ENCODE measurements at places on chromosomes 7 and 10.

GRCh38 chr7:43137811-43138210, 25.4 kb downstream of the HECW1 start:
- H3K4me1 ChIP-seq, result no peaks in the 10 kb centered on the region
- H3K4me3 ChIP-seq, result no peak overlapping the region
- no peak for DNase-seq
- H3K36me3 ChIP-seq, result no peaks in the 10 kb centered on the region

DNA sequence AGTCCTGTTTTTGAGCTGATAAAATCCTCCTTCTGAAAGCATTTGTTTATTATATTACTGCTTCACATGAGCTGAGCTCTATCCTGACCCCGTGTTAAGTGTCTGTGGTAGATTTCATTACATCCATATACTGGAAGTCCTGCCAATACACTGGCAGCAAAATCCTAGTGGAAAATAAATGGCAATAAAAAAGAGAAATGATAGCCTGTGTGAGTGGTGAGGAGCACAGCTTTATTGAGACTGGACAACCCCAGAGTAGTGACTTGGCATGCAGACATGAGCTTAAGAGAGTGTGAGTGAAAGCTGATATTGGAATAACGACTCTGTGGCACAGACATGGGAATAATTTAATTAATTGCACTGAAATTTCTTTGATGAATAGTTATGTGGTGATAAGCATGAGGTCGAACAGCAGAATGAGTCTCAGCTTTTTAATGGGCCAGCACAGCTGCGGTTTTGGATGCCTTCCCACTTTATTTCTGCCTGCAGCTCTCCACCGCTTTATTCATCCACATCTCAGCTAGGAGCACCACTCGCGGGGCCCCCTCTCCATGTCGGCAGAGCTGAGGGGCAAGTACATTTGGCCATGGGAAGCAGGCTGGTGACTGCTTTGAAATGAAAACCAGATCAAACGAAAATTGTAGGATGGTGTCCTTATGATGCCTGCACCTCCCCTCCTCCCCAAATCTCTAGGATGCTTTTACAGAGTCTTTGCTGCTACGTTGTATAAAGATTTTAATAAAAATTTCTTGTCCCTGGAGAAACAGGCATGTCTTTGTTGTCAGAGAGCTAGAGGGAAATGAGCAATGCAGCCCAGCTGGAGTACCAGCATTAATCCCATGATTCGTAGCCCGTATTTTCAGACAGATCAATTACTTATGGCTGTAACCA, 494.3 kb downstream of the AUTS2 start:
- H3K27me3 ChIP-seq, result no peaks in the 10 kb centered on the region
- no peak for DNase-seq

GRCh38 chr7:57413529-57414398, 36.2 kb upstream of the ZNF716 start:
- no peaks in the 10 kb centered on the region for H3K27me3 ChIP-seq
- no peak for DNase-seq
- no peak overlapping the region for H3K4me3 ChIP-seq
- H3K4me1 ChIP-seq, result no peaks in the 10 kb centered on the region

- H3K27ac ChIP-seq, result no peak overlapping the region
- no peaks in the 10 kb centered on the region for H3K27me3 ChIP-seq
- H3K4me3 ChIP-seq, result no peak overlapping the region
- no peak for DNase-seq
- no peaks in the 10 kb centered on the region for H3K36me3 ChIP-seq
- no peaks in the 10 kb centered on the region for H3K4me1 ChIP-seq
Observed at GRCh38 chr7:4026941-4027486, 655.1 kb upstream of the FOXK1 start.

DNA sequence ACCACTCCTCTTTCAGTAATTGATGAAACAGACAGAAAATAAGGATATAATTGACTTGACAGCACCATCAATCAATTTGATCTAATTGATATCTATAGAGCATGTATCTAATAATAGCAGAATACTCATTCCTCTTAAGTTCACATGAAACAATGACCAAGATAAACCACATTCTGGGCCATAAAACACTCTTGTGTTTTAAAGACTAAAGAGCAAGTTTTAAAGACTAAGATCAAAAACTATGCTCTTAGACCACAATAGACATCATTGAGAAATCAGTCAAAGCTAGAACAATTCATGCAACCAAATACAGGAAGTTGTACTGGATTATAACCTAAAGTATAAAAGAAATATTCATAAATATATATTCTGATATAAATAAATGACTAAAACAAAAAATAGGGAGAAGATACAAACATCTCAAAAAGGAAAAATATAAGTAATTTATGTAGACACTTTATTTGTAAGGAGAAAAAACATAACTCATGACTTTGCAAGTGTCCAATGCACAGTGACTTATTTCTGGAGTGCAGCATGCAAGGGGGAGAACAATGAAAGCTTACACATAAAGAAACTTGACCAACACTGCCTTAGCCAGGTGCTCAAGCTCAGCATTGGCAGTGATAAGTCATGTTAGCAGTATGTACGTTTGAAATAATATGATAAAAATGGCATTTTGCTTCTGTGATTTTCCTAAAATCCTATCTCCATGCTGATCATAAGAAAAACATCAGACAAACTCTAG, 312.7 kb upstream of the IGFBP3 start:
- H3K4me3 ChIP-seq, result no peak overlapping the region
- H3K36me3 ChIP-seq, result no peaks in the 10 kb centered on the region
- DNase-seq, result no peak
- no peaks in the 10 kb centered on the region for H3K27me3 ChIP-seq

DNA sequence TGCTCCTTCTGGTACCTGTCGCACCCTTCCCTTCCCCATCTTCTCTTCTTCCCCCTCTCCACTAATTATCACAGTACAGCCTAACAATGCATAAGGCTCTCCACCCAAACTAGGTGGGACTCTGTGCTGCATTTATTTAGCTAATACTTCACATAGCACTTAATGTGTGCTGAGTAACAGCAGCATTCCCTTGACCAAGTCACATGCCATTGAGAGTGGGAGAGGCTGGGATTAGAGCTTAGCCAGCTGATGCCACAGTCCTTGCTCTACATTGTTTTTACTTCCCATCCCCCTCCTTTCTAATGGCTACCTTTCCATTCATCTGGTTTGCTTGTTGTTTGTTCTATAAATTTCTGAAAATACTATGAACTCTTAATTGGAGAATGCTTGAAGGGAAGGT, 426.9 kb downstream of the LRMDA start:
- no peak for DNase-seq
- H3K4me3 ChIP-seq, result no peak overlapping the region
- no peak overlapping the region for H3K27ac ChIP-seq
- no peaks in the 10 kb centered on the region for H3K4me1 ChIP-seq
- H3K27me3 ChIP-seq, result no peaks in the 10 kb centered on the region
- no peaks in the 10 kb centered on the region for H3K36me3 ChIP-seq

GRCh38 chr10:93837822-93838221, 56.0 kb upstream of the SLC35G1 start:
- H3K36me3 ChIP-seq, result no peaks in the 10 kb centered on the region
- H3K27me3 ChIP-seq, result peaks cover 10% of the 10 kb centered on the region
- no peak overlapping the region for H3K27ac ChIP-seq

DNA sequence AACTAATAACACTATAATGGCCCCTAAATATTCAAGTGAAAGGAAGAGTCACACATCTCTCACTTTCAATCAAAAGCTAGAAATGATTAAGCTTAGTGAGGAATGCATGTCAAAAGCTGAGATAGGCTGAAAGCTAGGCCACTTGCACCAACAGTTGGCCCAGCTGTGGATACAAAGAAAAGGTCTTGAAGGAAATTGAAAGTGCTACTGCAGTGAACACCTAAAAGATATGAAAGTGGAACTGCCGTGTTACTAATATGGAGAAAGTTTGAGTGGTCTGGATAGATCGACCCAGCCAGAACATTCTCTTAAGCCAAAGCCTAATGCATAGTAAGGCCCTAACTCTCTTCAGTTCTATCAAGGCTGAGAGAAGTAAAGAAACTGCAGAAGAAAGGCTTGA, 12.1 kb upstream of the SNX13 start:
- H3K4me3 ChIP-seq, result peak overlapping the region; percentile 25
- no peaks in the 10 kb centered on the region for H3K27me3 ChIP-seq
- peaks cover 6% of the 10 kb centered on the region for H3K36me3 ChIP-seq
- H3K27ac ChIP-seq, result peak overlapping the region; percentile 84

GRCh38 chr10:33521904-33522303, 187.4 kb upstream of the NRP1 start:
- no peaks in the 10 kb centered on the region for H3K27me3 ChIP-seq
- no peak for DNase-seq
- no peak overlapping the region for H3K4me3 ChIP-seq

DNA sequence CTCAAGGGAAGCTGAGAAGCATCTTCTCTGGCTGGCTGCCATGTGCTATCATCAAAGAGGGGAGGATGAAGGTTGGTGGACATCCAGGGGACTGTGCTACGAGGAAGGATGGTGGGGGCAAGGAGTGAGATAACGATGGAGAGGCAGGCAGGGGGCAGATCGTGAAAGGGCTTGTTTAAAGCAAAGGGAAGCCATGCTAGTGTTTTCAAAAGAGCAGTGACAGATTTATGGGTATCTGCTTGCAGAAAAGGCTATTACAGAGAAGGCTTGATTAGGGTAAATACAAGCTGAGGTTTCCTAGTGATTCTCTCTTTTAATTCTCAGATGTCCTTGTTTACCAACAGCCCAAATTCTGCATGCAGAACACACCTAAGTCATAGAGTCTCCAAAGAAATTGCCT, 88.9 kb upstream of the MKX start:
- H3K27ac ChIP-seq, result no peak overlapping the region
- no peaks in the 10 kb centered on the region for H3K4me1 ChIP-seq
- DNase-seq, result no peak
- H3K4me3 ChIP-seq, result no peak overlapping the region
- H3K36me3 ChIP-seq, result no peaks in the 10 kb centered on the region
- H3K27me3 ChIP-seq, result peaks cover 3% of the 10 kb centered on the region

- no peaks in the 10 kb centered on the region for H3K36me3 ChIP-seq
- no peak overlapping the region for H3K4me3 ChIP-seq
- DNase-seq, result no peak
Observed at GRCh38 chr10:33841678-33842077, 507.2 kb upstream of the NRP1 start.

DNA sequence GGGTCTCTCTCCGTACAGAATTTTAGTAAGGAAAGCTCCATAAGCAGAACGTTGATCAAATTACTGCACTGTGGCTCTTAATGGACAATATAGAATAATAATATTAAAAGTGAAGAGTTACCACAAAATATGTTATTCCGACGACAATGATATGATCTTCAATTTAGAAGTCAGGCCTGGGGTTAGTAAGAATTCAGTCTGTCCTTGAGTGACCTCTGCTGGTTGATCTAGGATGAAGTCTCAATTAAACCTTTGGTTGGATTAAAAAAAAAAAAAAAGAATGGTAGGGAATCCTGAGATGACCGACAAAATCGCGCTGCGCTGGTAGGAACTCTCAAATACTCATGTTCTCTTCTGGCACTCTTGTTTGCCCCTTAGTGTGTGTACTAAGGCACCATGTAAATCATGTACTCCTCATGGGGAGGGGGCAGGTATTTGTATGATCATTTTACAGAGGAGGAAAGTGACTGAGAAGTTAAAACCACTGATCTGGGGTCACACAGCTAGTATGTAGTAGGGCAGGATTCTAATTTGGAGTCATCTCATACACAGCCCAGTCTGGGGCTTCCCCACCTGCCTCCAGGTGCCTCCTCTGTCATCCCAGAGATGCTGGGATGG, 161.3 kb upstream of the NPVF start:
- H3K27me3 ChIP-seq, result peaks cover 14% of the 10 kb centered on the region
- peak; percentile 24 for DNase-seq
- no peaks in the 10 kb centered on the region for H3K36me3 ChIP-seq
- H3K4me1 ChIP-seq, result no peaks in the 10 kb centered on the region

DNA sequence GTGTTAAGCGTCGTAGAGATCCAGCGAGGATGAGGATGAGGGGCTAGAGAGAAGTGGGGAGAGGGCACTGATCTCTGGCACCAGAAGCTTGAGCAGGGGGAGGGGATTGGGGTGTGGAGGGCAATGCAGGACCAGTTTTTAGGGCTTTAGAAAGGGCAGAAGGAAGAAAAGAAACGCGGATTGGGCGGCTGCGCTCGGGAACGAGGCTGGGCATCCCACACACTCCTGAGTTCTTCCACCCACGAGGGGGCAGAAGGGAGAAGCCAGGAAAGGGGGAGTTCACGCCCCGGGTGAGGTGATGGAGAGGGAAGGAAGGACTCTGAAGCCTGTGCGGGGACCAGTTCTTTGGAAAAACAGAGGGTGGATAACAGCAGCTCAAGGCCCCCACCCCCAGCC, 6.1 kb upstream of the VGF start:
- H3K27ac ChIP-seq, result peak overlapping the region; percentile 64
- H3K27me3 ChIP-seq, result peaks cover 100% of the 10 kb centered on the region
- peak overlapping the region; percentile 27 for H3K4me3 ChIP-seq

DNA sequence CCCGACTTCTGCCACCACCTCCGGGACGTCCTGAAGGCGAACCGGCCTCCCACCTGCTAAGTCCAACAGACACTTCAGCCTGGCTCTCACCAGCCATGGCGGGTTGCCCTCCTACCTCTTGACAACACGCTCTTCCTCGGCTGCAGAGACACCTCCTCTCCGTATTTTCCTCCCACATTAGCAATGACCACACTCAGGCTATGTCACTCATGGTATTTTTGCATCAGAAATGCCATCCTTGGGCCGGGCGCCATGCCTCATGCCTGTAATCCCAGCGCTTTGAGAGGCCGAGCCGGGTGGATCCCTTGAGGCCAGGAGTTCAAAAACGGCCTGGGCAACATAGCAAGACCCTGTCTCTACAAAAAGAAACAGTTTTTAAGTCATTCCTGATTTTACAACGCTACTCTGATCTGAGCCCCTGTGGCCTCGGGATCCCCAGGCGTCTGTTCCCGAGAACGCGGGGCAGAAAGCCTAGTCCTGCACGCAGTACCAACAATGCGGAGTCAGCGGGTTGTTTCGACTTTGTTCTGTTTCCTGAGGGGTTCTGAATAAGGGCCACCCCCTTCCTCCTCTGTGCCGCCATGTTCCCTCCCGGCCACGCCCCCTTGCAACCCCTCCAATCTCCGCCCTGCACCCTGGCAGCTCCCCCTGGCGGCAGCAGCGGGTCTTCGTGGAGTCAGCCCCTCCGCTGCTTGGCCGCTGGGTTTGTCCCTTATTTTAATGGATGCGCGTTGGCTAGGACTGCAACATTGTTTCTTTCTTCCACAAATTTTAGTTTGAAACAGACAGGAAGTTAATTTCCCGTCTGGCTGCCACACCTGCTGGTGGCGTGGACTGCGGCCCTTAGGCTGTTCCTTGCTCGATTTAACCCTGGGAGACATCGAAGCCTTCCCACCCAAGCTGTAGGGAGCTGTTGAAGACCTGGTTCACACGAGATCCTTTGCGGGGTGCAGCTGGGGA, 9.7 kb upstream of the ZFAND2A start:
- H3K4me1 ChIP-seq, result peaks cover 21% of the 10 kb centered on the region
- DNase-seq, result peak; percentile 97
- peaks cover under 1% of the 10 kb centered on the region for H3K27me3 ChIP-seq
- H3K4me3 ChIP-seq, result peak overlapping the region; percentile 82
- peaks cover 6% of the 10 kb centered on the region for H3K36me3 ChIP-seq
- H3K27ac ChIP-seq, result peak overlapping the region; percentile 94

All from activated naive CD4-positive, alpha-beta T cell treated with anti-CD3 and anti-CD28 coated beads, Interleukin-2, amount 10 ng/mL, durations not matched to agents 7 days and 5 days (primary cell).